ENCODE measurements at places on chromosomes 3 and 15.
A peak's percentile ranks its signal among the peaks of the same experiment; 100 is the strongest.

DNA sequence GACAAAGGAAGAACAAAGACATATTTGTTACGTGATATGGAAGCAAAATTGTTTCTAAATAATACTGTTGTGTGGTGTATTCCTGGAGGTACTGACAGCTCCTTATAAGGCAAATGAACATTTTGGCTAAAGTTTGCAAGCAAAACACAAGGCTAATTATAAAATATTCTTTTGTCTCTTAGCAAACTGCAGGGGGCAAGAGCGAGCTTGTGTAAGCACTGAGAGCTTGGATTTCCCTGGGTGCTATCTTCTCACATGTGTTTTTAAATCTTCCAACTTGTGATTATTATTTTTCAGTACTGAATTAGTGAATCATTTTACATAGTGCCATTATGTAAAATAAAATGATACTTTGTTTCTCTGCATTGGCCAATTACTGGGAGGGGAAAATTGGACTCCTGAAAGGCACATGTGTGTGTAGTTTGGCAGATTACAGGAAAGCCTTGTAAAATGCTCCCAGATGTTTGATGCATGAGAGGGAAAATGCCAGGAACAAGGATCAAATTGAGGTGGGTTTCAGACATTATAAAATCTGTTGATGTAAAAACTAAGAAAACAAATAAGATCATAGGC is 611.5 kb downstream of the AGBL1 start:
- DNase-seq, result no peak

DNA sequence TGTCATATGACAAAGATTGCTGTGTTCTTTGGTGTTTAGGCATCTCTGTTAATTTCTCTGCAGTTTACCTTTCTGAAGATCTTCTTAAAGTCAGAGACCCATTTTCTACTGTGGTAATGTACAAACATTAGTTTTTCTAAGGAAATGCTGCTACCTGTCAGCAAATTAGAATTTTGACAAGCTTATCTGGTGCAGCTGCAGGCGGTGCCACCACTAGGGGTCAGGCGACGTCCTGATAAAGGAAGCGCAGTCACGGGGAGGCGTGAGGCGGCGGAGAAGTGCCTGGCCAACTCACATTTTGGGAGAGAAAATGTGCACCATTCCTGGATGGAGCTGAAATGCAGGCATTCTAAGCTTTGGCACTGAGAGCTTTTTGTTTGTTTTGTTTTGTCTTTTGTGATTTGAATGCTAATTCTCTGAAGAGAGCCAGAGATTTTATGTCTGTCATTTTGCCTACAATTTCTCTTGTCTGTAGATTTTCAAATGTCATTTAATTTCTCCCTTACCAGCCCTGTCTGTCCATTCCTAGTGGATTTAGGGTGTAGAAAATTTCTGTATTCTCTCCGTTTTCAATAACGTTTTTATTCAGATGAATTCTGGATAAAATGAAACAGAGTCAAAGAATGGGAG is 24.9 kb upstream of the SIAH2 start:
- peak; percentile 37 for DNase-seq

- no peak for DNase-seq
Measured at GRCh38 chr3:72977060-72977808, 19.4 kb upstream of the PPP4R2 start.

DNA sequence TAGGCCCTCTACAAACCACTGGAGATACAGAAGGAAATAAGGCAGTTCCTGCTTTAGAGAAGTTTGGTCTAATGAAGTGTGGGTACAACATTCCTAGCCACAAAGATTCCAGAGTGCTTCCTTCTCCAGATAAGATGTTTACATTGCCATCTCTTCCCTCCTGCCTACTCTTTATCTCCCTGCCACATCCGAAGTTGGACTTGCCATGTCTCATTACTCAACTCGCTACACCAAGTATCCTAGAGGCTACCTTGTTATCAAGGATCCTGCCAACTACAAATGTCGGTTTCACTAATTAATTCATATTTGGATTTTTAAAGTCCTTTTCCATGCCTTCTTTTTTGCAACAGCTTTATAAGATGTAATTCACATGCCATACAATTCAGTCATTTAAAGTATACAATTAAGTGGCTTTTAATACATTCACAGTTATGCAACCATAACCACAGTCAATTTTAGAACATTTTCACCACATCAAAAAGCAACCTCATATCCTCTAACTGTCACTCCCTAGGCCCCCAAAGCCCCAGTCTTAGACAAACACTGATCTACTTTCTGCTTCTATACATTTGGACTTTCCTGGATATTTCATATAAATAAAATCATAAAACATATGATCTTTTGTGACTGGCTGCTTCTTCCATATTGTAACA is 53.7 kb upstream of the CSTA start:
- DNase-seq, result no peak

DNA sequence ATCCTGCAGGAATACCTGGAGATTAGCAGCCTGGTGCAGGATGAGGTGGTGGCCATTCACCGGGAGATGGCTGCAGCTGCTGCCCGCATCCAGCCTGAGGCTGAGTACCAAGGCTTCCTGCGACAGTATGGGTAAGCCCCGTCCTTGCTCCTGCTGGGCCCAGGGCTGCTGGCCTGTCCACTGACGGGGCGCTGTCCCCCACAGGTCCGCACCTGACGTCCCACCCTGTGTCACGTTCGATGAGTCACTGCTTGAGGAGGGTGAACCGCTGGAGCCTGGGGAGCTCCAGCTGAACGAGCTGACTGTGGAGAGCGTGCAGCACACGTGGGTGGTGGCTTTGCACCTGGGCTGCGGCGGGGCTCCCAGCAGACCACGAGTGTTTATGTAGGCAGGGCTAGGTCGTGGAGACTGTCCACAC is 5.0 kb downstream of the FES start:
- no peak for DNase-seq

DNA sequence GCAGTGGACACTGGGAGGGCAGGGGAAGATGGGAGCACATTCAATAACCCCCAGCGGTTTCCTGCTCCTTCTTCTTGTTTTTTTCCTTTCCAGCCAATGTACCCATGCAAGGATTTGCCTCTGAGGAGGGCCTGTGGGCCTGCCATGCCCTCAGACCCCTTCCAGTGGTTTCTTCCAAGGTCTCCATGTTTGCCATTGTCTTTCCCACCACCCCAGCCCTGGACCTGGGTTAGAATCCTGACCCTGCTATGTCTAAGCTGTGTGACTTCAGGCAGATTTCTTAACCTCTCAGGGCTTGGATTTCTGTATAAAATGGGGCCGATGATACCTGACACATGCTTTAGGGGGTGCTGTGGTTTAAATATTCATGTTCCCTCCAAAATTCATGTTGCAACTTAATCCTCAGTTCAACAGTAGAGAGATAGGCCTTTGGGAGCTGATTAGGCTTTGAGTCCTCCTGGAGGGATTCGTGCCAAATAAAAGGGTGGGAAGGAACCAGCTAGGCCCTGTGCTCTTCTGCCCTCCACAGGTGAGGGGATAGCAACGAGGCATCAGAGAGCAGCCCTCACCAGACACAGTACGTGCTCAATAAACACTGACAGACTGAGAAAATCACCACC is 46.3 kb upstream of the FLNB start:
- peak; percentile 31 for DNase-seq

- no peak for DNase-seq
Measured at GRCh38 chr3:23747841-23748240, 57.9 kb upstream of the UBE2E1 start.

DNA sequence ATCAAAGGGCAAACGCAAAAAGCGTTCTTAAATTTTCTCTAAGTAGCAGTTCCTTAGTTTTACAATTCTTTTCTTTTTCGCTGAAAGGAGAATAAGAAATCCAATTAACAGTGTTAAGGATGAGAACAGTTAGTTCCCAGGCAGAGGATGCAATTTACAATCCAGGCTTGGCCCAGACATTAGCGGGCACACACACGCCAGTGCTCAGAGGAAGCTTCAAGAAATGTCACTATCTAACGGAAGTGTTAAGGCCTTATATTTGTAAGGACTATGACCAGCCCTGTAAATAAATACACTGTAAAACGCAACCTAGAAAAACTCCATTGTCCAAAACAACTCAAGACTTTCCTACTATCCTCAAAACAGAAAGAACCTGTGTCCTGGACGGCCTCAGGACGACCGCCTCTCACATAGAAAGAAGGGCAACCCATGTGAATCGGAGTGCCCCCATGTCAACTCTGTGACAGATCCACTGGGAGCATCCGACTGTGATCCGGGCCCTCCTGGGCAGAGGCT is 1.3 kb downstream of the ACAP2 start:
- DNase-seq, result peak; percentile 43

DNA sequence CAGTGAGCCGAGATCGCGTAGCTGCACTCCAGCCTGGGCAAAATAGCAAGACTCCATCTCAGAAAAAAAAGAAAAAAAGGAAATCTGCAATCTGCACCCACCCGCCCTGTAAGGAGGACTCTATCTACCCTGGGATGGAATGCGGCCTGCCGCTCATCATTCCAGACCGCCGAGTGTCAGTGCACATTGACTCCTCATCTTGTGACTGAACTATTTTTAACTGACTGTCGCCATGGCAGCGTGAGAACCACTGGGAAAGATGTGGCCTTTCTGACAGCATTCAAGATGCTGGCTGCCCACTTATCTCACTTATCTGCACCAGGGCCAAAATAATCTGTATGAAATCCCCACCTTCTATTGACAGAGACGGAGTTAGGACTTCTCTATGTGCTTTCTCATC is 38.8 kb upstream of the ANKRD34C start:
- no peak for DNase-seq

DNA sequence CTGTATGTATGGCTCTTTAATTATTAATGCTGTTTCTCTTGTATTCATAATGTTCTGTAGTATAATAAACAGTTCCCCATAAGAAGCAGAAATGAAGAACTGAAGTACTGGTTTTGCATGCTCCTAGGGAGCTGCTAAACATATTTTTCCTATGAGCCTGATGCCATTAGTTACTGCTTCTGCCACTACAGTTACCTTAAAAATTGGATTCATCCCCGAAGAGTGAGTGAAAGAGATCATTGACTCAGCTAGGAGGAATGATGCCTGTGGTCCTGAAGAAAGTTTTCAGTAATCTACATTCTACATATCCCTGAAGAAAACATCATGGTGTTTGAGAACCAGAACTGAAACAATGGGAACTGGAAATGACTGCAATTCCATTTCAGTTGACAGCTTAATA is 37.1 kb upstream of the ST3GAL6 start:
- DNase-seq, result no peak

DNA sequence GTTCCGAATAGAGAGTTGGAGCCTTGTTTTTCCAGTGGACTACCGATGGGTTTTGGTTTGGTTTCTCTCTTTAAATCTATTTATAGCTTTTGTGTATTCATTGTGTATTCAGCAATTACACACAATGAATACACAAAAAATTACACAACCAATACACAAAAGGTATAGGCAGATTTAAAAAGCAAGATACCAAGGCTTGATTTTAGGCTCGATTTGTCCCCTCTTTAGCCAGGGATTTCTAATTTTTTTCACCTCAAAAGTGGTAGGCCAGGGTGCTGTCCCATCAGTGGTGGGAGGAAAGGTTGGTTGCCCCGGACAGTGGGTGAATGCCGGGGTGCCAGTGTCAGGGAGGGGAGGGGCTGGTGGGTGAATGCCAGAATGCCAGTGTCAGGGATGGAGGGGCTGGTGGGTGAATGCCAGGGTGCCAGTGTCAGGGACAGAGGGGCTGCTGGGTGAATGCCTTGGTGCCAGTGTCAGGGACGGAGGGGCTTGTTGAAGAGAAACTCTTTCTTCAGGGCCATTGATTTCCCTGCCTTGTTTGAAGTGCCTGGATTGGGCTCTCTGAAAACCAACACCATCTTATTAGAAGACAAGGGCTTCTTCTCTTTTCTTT is 186.2 kb downstream of the GOLGA6L6 start:
- DNase-seq, result no peak

DNA sequence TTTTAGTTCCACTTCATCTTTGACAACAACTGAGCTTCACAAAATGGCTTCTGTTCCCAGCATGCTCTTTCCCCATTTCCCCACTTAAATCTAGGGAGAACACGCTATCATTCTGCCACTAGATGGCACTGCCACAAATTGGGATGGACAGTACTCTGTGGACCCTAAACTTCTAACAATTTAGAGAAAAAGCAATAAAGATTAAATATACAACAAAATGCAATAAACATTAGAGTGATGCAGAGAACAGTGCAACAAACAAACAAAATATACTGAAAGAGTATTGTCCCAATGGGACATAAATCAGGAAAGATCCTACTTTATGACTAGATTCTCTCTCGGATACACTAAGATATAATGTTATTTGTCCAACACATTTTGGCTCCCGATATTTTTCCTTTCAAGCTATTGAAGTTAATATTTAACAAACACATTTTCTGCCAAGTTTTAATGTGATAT is 169.7 kb upstream of the TMCO5A start:
- peak; percentile 31 for DNase-seq

DNA sequence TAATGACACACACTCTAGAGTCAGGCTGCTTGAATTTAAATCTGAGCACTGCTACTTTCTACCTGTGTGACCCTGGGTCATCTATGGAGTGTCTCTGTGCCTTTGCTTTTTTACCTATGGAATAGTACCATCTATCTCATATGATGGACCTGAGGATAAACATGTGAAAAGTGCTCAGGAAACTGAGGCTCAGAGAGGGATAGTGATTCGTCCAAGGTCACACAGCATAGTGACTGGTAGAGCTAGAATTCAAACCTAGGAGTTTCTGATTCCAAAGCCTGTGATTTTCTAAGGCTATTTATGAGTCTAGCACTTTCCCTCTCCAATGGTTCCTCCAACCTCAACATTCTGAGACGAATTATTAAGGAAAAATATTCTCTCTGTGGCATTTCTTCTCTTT is 32.0 kb upstream of the RAF1 start:
- no peak for DNase-seq

DNA sequence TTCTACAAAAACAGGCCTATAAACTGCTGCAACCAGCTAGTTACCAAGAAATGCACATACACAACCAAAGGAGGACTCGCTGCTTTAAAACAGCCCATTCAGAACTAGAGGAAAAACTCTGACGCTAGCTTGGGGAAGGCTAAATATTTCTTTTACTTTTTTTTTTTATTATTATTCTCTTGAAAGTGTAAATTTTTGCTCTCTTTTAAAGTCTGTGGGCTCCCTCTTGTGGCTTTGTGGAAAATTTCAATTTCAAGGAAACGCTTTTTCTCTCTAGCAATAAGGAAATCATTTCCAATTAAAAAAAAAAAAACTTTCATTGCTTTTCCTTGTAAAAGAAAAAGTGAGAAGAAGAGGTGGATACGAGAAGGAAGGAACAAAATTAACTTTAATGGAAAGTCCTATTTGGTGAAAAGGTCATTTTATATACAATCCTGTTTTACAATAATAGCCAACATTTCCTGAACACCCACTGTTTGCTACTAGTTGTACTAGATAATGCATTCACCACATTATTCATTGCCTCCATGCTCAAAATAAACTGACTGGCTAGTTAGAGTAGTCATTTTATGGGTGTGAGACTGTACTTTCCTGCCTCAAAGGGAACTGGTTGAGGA is 51.2 kb upstream of the SAMMSON start:
- DNase-seq, result peak; percentile 51

- DNase-seq, result no peak
Measured at GRCh38 chr15:69505956-69506556, 53.4 kb downstream of the RPLP1 start.

GRCh38 chr3:138451595-138452162 is 17.3 kb downstream of the ESYT3 start:
- no peak for DNase-seq

GRCh38 chr3:136192831-136193230 is 3.3 kb downstream of the MSL2 start:
- no peak for DNase-seq

GRCh38 chr15:85582131-85583079 is 202.0 kb downstream of the AKAP13 start:
- DNase-seq, result peak; percentile 66

- DNase-seq, result peak; percentile 63
Measured at GRCh38 chr3:109137761-109138160, 1.2 kb downstream of the C3orf85 start.

- no peak for DNase-seq
Measured at GRCh38 chr3:145854499-145854898, 306.5 kb downstream of the PLOD2 start.
